NCI-H2081 treated with DMSO at 0.1 percent for 48 hours (cell line): ENCODE measurements at places on chromosomes 5 and 9.

DNA sequence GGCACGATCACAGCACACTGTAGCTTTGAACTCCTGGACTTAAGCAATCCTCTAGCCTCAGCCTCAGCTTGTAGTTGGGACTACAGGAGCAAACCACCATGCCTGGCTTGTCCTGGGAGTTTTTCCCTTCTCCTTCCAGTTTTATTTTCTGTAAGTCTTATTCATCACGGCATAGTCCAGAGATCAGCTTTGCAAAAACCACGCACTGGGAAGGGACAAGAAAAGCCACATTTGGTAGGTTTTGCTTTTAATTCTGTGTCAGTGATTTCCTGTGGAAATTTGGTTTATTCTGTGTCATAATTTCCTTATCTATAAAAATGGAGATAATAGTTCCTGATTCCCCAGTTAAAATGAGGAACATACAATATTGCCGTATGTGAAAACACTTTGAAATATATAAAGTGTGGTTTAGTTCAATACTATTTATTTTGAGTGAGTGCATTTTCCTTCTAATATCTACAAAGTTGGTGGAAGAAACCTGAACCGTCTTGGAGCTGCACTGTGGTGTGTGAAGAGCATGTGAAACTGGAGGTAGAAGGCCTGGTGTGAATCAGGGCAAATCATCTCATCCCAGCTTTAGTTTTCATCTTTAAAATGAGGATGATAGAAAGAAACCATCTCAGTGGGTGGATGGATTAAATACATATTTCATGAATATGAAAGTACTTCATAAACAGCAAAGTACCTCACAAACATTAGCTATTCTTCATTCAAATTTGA is 92.8 kb upstream of the ELL2 start:
- DNase-seq: no peak

- no peak for DNase-seq
These were observed 322.1 kb downstream of the ARHGEF28 start for GRCh38 chr5:73947906-73948640.

DNA sequence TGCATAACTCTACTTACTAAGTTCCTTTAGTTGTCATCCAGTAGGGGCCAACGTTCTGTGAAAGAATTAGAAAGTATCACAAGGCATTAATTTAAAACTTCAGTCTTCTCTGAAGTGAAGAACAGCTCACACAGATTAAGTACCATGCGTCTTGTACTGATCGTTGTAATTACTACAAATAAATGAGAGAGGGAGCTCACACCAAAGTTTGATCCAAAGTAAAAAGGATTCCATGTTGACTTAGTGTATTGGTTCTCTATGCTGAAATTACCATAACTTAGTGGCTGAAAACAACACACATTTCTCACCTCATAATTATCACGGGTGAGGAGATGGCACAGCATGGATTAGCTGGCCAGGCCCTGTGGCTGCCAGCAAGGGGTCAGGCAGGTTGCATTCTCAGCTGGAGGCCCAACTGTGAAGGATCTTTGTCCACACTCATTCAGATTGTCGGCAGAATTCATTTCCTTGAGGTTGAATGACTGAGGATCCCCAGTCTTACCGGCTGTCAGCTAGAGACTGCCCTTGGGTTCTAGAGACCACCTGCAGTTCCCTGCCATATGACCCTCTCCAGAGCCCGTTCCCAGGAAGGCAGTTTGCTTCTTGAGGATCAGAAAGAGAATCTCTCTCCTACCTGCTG is 169.1 kb downstream of the YTHDC2 start:
- no peak for DNase-seq

- DNase-seq: no peak
These were observed 22.2 kb upstream of the CEP78 start for GRCh38 chr9:78213712-78214111.

DNA sequence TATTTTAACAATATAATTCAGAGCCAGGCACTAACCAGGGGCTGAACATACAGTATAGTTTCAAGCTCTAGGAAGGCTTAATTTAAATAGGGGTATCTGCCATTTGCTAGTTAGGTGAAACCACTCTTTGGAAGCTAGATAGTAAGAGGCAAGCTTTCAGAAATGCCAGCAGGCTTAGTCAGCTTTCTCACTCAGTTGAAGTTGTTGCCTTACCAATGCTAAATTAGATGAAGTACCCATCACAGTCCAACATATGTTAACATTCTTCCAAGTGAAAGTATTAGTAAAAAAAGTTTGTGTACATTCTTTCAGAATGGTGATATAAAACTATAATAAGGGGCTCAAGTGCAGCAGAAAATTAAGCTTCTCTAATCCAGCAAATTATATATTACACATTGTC is 215.0 kb downstream of the CNTLN start:
- no peak for DNase-seq

DNA sequence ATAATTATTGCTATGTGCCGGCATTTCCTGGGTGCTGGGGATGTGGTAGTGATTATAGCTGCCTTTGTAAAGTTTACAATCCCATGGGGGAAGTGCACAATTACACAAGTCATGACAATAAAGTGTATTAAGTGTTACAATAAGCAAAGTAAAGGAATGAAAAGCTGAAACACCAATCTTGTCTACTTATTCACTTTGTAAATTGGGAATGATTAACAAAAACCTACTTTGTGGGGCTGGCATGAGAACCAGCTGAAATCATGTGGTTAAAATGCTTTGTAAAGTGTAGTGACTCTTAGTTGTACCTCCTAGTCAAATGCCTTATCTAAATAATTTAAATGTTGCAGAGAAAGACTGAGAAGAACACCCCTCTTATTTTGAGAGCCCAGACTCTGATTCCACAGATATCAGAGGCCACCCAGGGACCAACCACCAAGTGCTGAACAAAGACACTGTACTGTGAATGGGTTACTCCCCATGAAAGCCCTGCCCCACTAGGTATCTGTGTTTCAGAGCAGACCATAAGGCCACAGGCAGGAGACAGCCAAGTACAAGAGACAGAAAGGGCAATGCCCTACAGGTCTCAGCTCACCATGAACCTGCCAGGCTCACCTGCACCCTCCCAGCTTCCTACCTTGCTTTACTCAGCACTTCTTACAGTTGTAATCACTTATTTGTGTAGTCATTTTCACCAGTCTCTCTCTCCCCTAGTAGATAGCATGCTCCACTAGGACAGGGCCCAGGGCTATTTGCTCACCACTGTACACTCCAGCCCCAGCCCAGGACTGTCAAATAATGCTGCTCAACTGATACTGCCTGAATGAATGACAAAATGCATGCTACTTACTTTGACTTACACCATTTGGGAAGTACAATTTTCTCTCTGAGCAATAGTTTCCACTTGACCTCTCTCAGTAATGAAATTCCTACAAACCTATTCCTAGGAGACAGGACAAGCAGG is 101.6 kb upstream of the APC start:
- no peak for DNase-seq

DNA sequence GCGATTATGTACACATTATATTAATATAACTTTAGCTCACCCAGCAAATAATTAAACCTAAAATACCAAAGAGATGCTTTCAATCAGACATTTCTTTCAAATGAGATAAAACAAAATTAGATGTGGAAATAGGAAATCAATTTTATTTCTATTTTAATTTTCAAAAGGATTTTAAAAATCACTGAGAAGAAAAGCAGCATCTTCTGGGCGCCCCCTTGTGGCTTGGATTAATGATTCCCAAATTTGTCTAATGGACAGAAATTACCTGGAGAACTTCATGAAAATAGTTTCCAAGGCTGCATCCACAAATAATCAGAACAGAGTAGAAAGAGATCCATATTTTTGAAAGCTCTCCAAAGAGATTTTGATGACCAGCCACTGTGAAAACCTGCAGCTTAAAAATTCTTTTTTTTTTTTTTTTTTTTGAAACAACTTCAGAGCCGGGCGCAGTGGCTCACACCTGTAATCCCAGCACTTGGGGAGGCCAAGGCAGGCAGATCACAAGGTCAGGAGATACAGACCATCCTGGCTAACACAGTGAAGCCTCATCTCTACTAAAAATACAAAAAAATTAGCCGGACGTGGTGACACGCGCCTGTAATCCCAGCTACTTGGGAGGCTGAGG is 50.9 kb upstream of the CEMIP2 start:
- no peak for DNase-seq

DNA sequence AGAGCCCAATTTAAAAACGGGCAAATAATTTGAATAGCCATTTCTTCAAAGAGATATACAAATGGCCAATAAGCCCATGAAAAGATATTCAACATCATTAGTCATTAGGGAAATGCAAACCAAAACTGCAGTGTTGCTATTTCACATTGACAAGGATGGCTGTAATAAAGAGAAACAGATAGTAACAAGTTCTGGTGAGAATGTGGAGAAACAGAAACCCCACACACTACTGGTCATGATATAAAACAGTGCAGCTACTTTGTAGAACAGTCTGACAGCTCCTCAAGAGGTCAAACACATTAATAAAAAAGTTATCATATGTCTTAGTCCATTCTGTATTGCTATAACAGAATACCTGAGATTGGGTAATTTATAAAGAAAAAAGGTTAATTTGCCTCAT is 237.0 kb upstream of the GRAMD2B start:
- no peak for DNase-seq

- DNase-seq: no peak
These were observed 52.9 kb downstream of the GLIS3 start for GRCh38 chr9:4246969-4247368.
